ENCODE measurements at places on chromosomes 2 and 18.

- no peak for DNase-seq
Measured at GRCh38 chr2:3449086-3449485, 69.6 kb downstream of the TRAPPC12 start.

GRCh38 chr2:28944535-28945248 is 36.4 kb upstream of the TOGARAM2 start:
- no peak for DNase-seq

DNA sequence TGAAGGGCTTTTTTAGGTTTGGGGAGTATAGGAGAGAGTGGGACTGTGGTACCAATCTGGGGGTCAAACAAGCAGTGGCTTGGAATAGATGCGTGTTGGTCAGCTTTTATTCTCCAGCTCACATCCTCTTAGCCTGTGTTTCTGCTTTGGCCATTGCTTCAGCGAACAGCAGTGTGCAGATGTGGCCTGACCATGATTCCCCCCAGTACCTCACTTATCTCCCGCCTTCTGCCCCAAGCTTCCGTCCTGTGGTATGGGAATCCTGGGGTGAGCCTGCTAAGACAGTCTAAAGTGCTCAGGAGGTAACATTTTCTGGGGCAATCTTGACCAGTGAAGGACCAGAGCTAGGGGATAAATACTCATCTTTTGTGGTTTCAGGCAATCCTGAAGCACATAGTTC is 84.9 kb upstream of the TNP1 start:
- DNase-seq: no peak

- DNase-seq: no peak
Measured at GRCh38 chr2:20680744-20681375, 13.9 kb downstream of the GDF7 start.

- DNase-seq: no peak
Measured at GRCh38 chr2:217105733-217106649, 246.1 kb upstream of the TNP1 start.

GRCh38 chr2:59308108-59308507 is 1067.0 kb upstream of the FANCL start:
- DNase-seq: no peak

GRCh38 chr18:67376372-67376771 is 140.1 kb downstream of the DSEL start:
- DNase-seq: no peak

DNA sequence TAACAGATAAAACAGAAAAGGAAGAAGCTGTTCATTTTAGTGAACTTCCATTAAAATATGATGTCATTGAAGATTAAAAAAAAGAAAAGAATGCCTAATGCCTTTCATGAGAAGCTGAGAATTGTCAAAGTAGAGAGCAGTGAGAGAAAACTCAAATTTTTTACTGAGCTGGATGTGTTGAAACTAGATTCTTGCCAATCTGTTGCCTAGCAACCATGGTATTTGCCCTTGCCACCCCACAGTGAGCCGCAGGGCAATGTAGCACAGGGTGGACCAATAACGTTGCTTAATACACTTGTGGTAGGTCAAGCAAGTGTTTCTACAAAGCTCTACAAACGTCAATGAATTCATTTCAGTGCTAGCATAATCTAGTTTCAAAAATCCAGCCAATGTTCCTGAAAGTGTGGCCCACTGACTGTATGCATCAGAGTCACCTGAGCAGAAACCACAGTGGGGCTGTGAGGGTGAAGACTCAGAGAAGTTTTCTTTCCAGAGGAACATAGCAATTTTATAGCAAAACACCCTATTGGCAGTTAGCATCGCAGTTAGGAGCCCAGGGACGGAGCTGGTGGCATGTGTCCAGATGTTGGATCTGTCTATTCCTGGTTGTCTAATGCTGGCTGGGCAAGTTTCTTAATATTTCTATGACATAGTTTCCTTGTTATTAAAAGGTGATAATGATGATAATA is 132.2 kb downstream of the DOCK10 start:
- DNase-seq: no peak

DNA sequence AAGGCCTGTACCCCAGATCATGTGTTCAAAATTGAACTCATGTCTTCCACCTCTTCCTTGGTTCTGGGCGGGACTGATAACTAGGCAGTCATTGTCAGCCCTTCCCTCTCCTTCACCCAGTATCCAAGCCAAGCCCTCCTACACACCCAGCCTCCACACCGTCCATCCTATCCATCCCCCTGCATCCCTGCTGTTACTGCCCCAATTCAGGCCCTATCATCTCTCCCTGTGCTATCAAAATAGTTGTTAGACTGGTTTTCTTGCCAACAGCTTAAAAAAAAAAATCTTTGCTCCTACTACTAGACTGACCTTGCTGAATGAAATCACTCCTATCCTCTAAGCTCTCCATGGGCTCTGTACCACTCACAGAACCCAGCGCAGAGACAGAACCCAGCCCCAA is 32.8 kb downstream of the TGFA start:
- no peak for DNase-seq

GRCh38 chr2:19706332-19706731 is 195.5 kb downstream of the TTC32 start:
- DNase-seq: no peak

DNA sequence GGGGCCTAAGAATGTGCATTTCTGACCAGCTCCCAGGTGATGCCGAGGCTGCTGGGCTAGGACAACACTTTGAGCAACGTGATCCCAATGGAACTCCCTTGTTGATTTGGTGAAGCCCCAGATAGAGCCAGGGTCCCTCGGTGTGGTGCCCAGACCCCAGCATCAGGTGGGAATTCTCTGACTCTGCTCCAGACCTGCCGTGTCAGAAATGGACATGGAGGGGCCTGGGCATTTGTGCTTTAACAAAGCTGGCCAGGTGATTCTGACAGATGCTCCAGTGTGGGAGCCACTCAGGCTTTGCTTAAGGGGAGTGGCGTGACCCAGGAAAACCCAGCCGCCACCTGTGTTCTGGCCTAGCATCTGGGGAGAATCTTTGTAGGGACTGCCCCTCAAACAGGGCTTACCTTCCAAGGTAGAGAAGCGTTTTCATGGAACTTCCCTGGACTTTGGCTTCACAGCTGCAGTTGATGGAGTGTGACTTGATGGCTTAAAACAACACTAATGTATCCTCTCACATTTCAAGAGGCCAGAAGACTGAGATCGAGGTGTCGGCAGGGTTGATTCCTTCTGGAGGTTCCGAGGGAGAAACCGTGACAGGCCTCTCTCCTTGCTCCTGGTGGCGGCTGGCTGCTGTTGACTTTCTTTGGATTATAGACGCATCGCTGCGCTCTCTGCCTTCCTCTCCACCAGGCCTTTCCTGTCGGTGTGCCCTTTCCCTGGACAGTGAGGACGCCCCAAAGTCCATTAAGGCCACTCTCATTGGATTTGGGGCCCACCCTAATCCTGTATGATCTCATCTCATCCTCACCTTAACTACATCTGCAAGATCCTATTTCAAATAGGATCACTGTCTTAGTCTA is 57.0 kb upstream of the HDAC4 start:
- DNase-seq: no peak

DNA sequence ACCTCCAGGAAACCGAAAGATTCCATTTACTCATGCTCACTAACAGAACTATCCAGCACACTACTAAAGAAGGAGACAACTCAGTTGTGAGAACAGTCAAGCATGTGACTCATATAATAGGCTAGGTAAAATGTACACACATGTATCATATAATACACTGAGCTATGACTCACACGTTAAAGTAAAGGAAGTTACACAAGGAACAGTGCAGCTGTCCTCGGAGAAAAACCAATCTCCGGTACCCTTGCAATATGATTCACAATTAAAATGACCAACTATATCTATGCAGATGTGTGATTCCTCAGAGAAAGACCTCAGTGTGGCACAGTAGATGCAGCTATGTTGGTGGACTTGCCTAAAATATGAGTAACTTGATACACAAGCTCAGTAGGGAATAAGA is 76.5 kb downstream of the STRN start:
- DNase-seq: no peak

DNA sequence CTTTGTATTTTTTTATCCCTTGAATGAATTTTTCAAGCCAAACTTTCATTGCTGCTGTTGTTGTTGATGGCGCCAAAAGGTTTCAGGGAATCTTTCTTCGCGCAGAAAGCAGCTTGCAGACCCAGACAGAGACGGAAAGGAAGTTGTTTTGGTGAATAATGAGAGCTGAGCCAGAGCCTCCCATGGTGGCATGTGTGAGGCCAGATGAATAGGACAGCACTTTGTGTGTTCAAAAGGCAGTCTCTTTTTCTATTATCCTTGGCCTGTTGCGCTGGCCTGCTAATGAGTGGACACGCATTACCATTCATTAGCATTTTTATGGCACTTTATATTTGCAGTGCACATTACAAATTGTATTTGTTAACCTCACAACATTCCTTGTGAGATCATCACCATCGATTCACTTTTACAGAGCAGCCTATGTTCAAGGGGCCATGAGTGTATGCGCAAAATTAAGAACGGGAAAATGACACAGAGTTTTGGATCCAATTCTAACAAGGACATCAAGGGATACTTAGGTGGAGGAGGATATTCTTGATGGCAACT is 754.7 kb downstream of the BCL11A start:
- no peak for DNase-seq

GRCh38 chr2:29603341-29603740 is 318.0 kb downstream of the ALK start:
- no peak for DNase-seq

DNA sequence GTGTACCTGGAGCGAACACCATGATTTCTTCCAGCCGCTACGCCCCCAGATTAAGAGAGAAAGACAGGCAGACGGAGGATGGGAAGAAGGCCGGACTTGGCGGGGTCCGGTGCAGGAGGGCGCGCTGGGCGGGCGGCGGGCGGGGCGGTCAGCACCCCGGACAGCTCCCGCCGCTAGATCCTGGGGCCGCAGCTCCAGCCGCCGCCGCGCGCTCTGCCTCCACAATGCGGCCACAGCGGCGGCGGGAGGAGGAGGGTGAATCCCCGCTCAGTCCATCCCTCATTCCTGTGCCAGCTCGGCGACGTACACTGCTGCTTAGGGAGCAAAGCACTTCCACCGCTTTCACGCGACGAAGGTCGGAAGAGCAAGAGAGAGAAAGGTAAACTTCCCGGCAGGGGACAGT is at the start of gene AKAIN1:
Gene AKAIN1, minus strand, starts transcription at position 226 of the 403 bp plus-strand sequence. Its CDS starts 204 bp downstream, at position 22.
- DNase-seq: no peak

- DNase-seq: no peak
Measured at GRCh38 chr2:158969162-158969714, 798 bp downstream of the TANC1 start.

- no peak for DNase-seq
Measured at GRCh38 chr18:7133181-7133580, 15.6 kb upstream of the LAMA1 start.

GRCh38 chr18:56576826-56577573 is 61.4 kb downstream of the TXNL1 start:
- no peak for DNase-seq

DNA sequence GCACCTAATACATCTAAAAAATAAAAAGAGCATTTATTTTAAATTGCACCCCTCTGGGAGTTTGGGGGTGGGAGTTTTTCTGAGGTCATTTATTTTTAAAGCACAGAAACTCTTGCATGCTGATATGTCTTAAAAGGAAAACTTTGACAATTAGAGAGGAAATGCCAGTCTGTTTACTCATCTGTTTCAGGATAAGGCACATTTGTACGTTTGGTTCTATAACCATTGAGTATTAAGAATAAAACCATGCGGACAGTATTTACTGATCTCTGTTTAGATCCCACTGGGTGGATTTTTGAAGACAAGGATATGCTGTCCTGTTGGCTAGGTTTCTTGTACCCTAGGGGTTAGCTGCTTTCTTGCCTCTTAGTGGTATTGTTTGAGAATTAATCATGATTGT is 122.9 kb downstream of the TANC1 start:
- no peak for DNase-seq

DNA sequence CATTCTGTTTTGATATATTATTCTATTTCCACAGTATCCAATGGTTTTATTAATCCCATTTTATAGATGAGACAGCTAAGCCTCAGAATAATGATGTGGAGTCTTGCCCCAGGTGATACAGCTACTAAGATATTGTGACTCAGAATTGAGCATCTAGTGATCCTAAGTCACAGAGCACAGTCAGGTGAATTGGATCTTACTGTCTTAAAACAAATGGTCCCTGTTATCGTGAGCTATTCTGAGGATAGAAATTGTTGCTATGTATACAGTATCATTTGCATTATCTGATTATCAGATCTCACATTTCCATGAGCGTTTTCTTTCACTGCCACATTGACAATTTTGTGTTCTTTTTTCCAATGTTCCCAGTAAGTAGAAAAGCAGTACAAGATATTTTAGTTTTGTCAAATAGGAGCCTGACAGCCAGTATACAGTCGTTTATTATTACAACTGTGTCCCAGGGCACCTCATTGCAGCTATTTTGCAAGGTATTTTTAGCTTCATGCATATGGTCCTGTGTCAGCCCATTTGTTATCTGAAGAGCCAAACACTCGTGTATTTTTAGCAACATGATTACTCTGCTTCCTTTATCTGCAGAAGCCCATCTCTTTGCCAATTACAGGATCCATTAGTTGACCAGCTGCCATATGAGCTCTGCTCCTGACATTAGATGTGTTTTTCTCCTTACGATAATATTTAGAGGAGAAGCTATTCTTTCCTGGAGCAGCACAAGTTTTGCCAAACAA is 25.1 kb upstream of the SGPP2 start:
- no peak for DNase-seq

- DNase-seq: no peak
Measured at GRCh38 chr2:75959724-75960471, 249.2 kb upstream of the GCFC2 start.

DNA sequence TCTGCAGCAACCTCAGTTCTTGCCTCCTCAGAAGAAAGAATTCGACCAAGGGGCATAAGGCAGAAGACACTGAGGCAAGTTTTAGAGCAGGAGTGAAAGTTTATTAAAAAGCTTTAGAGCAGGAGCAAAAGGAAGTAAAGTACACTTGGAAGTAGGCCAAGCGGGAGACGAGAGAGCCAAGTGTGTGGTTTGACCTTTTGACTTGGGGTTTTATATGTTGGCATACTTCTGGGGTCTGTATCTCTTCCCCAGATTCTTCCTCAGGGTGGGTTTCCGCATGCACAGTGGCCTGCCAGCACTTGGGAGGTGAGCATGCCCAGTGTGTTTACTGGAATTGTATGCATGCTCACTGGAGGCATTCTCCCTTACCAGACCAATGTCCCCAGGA is 59.3 kb upstream of the ANKRD44 start:
- no peak for DNase-seq

- DNase-seq: no peak
Measured at GRCh38 chr2:133411101-133411500, 157.2 kb downstream of the NCKAP5 start.

All from memory B cell (primary cell).